ENCODE measurements at places on chromosomes 3 and 15.
A peak's percentile ranks its signal among the peaks of the same experiment; 100 is the strongest.

DNA sequence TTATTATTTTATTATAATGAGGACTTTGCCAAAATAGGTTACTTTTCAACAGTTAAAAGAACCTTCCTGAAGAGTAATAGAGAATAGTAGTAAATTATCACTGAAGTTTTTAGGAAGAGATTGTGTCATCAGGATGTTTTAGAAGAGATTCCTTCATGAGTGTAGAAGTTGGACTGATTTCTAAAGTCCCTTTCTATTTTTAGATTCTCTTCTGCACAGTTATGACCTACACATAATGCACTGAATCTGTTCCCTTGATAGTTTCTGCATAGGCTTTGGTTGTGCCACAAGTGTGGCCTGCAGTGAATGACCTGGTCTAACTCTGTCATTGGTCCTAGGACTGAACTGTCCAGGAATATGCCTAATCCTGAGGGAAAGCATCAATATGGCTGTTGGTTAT, 23.9 kb downstream of the SLC35A5 start:
- no peak for DNase-seq

- no peak for DNase-seq
These were observed 61.6 kb downstream of the STAG1 start for GRCh38 chr3:136690599-136690998.

DNA sequence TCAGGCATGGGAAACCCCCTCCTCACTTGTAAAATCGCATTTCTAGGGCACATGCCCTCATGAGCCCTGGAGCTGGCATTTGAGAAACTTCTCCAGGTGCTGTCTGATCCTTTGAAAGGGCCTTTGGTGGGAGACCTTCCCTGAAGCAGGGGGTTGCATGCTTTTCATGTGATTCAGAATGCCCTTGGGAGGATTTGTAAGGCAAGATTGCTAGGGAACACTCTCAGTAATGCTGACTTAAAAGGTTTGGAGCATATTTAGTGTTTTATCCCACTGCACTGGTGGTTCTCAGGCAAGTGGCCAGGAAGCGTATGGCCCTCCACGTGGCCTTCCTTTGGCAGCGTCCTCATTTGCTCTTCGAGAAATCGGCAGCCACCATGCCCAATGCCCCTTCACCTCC, 164.1 kb downstream of the ARRDC4 start:
- no peak for DNase-seq

- no peak for DNase-seq
These were observed 126.8 kb upstream of the NECTIN3 start for GRCh38 chr3:110944782-110945181.

GRCh38 chr3:46228260-46229242, 13.7 kb upstream of the CCR3 start:
- no peak for DNase-seq

- DNase-seq: no peak
These were observed 12.5 kb downstream of the POC1A start for GRCh38 chr3:52141751-52142150.

- DNase-seq: no peak
These were observed 26.7 kb upstream of the PIAS1 start for GRCh38 chr15:68027388-68027787.

- DNase-seq: peak; percentile 76
These were observed 525 bp downstream of the SETD2 start for GRCh38 chr3:47163169-47164006.

GRCh38 chr3:13009132-13009945, 63.9 kb downstream of the IQSEC1 start:
- peak; percentile 65 for DNase-seq

DNA sequence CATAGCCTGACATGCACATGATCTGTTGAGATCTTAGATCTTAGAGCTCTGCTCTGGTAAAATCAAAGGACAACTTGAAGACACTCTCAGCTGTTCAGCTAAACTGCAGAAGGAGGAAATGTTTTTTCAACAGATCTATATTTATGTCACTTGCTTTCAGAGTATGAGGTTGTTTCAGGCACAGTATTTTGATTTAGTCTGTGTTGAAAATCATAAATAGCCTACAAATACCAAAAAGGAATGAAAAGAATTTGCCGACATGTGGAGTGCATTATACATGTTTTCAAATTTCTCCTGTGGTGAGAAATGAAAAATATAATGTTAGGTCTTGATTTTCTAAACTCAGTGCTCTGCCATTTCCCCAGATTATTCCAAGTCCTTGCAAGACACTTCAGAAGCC, 1118.4 kb downstream of the TBL1XR1 start:
- DNase-seq: no peak

- no peak for DNase-seq
These were observed 58.7 kb downstream of the ESYT3 start for GRCh38 chr3:138492980-138493675.

- no peak for DNase-seq
These were observed 56.7 kb downstream of the MYO1E start for GRCh38 chr15:59315914-59316451.

DNA sequence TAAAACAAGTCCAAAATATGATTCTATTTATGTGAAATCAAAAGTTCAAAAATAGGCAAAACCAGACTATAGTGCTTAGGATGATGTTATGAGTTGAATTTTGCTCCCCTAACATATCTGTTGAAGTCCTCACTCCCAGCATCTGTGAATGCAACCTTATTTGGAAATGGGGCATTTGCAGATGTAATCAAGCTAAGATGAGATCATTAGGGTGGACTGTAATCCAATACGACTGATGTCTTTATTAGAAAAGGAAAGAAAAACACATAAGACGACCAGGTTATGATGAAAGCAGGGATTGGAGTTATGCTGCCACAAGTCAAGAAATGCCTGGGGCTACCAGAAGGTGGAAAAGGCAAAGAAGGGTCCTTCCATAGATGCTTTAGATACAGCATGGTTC, 110.5 kb upstream of the CCDC39 start:
- DNase-seq: no peak

DNA sequence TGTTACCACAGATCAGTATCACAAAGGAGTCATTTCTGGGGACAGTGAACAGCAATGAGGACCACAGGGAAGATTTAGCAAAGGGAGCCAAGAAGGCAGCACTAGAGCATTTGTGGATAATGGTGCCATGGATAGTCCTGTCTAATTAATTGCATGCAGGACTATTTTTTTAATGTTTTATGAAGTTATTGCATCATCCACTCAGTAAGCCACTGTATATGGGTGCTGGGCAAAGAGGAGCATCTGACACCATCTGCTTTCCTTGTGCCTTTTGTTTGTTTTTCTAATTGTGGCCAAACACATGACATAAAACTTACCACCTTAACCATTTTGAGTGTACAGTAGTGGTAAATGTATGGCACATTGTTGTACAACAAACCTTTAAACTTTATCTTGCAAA, 301.1 kb upstream of the LRRFIP2 start:
- no peak for DNase-seq

DNA sequence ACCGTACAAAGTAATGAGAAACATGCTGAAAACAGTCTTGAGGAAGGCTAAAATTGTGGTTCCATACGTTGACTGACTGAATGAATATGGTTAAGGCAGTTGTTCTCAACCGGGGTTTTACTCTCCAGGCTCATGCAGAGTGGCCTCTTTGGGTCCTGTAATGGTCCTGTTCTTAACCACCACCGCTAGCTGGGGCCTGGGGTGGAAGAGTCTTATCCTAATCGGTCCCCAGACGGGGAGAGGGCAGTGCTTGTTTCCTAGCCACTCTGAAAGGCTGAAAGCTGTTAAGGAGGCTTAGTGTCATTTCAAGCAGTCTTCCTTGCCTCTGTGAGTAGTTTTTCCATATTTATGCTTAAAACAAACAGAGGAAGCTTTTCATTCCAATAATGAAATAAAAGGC, 32.0 kb downstream of the SELENOT start:
- no peak for DNase-seq

GRCh38 chr3:187822402-187822801, 77.1 kb upstream of the BCL6 start:
- DNase-seq: peak; percentile 53

- DNase-seq: no peak
These were observed 50.2 kb downstream of the CRYBG3 start for GRCh38 chr3:97871801-97872524.

- no peak for DNase-seq
These were observed 155.7 kb downstream of the NUP210 start for GRCh38 chr3:13264468-13264795.

DNA sequence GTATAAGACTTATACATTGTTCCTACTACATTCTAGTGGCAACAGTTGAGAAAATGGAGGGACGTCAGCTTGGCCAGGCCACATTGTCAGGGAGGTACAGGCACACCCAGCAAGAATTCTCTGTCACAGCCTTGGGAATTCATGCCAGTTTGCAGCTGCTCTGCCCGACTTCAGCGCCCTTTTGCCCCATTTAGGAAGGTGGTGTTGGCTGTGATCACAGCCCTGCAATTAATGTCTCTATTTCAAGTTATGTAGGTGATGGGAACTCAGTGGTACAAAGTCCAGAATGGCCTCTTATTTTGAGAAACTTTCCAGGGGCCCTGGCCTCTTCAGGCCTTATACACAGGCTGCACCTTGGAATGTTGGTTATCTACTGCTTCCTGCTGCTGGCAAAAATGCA, 26.7 kb downstream of the AMOTL2 start:
- DNase-seq: no peak

GRCh38 chr3:194298331-194299227, 52.5 kb downstream of the CPN2 start:
- no peak for DNase-seq

GRCh38 chr3:22471557-22471956, 720.5 kb upstream of the ZNF385D start:
- no peak for DNase-seq

- DNase-seq: no peak
These were observed 259.9 kb downstream of the ZIC1 start for GRCh38 chr3:147669077-147669476.

DNA sequence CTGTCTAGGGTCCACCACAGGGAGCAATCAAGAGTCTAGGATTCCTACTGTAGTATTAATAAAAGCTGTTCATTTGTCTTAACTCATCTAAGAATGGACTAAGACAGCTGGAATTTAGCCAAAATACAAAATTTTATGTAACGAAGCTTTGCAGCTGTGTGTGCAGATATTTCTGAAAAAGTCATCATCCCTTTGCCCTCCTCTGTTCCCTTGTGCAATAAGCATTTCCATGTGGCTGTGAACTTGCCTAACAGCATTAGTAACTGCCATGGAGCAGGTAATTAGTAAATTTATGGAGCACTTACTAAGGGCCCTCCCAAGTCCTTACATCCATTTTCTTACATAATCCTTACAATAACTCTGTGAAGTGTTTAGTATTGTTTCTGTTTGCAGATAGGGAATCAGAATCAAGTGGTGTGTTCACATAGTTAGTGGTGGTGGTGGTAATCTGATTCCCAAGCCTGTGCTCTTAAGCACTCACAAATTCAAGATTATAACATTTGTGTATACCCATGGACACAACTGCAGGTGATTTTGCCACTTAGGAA, 114.5 kb downstream of the RARB start:
- DNase-seq: no peak

DNA sequence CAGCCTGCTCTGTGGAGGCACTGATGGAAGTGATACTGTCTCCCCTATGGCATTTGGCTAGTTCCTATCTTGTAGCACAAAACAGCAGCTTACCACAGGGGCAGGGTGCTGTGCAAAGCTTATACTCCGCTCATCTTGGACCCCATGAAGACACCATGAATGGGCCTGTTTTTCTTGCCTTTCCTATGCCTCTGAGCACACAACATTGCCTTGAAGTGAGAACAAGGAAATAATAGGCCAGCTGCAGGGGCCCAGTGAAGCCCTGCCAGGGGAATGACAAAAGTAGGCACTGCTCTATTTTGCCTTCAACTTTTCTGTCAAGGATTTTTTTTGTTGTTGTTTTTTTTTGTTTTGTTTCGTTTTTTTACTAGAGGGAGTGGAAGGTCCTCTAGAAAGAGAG, 110.3 kb downstream of the PDE8A start:
- DNase-seq: no peak

DNA sequence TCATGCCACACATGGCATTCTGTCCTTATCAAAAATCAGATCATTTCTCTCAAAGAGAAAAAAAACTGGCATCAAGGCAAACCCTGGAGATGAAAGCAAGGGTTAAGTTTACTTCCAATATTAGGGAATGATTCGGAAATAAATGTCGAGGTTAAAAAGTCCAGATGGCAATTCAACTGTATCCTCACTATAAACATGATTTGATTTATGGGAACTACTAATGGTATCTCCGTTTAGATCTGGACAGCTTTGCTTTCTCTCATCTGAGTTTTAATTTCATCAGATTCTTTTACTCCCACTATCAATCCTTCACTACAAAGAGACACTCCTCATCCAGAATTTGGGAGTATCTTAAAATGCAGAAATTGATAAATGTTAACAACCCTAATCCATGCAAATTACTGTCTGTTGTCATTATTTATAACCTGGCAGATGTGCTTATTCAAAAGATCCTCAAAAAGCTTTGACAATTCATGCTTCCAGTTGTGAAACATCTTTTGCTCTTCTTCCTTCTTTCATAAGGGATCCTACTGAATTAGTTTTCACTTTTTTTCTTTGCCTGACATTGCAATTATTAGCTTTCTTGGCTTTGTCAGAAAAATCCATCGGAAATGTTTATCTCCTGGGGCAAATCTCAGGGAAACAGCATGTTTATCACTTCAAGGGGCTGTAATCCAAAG, 903.2 kb downstream of the MCTP2 start:
- DNase-seq: no peak

GRCh38 chr15:51077221-51078153, 17.2 kb downstream of the TNFAIP8L3 start:
- DNase-seq: peak; percentile 72

DNA sequence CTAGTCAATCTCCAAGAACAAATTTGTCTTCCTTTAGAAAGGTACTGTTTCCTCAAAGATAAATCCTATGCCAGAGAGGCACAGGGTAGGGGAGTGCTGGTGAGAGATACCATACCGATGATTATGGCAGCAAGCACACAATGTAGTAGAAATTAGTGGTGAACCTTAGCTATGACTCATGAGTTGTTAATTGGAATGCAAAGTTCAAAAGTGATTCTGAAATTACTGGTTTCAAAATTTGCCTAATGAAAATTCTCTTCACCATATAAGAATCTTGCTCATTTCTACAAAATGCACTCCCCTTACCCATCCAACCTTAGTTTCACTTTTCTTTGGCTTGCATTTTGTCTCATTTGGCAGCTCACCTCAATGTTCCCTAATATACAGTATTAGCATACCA, 139.5 kb upstream of the SLC2A2 start:
- DNase-seq: no peak

GRCh38 chr3:187685948-187686347, 15.8 kb upstream of the SST start:
- no peak for DNase-seq

DNA sequence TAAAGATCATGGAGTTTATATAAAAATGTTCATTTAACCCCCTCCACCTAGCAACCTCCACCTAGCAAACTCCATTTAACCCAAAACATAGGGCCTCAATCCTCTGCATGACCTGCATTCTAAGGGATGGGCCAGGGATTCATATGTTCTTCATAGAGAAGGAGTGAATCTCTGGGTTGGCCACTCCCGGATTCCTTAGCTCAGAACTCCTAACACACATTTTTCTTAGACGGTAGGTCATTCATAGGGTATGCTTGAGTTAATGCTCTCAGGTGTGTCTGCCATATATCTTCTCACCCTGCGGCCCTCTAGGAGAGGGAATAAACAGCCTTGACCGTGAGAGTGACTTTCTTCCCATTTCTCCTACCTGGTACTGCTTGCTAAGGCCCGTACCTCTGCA, 102.0 kb upstream of the IGSF10 start:
- DNase-seq: no peak

- DNase-seq: no peak
These were observed 26.8 kb downstream of the EOGT start for GRCh38 chr3:68986496-68987208.

- DNase-seq: no peak
These were observed 97.1 kb upstream of the NR2E3 start for GRCh38 chr15:71713191-71713809.

- DNase-seq: no peak
These were observed 4.0 kb downstream of the TLE3 start for GRCh38 chr15:70093481-70094319.
